ENCODE measurements at places on chromosomes 2 and 18.

- no peak for DNase-seq
Measured at GRCh38 chr2:221529943-221530652, 42.0 kb downstream of the EPHA4 start.

- DNase-seq = no peak
Measured at GRCh38 chr18:74898965-74899364, 301.3 kb downstream of the ZNF407 start.

DNA sequence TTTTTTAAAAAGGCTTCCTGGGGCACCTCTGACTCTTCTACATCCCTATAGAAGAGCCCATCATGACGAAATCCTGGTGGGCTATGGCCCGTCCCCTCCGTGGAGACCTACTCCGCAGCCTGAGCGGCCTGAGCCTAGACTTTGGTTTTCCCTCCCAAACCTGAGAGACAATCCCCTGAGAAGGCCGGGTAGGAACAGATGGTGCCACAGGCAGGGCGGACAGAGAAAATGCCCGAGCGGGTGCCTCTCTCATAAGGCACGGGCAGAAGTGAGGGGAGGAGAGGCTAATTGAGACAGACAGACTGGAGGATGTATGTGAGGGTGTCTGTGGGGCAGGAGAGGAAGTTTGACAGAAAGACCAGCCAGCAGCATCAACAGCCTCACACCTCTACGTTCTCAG lies 20.2 kb upstream of the SFXN5 start:
- no peak for DNase-seq

DNA sequence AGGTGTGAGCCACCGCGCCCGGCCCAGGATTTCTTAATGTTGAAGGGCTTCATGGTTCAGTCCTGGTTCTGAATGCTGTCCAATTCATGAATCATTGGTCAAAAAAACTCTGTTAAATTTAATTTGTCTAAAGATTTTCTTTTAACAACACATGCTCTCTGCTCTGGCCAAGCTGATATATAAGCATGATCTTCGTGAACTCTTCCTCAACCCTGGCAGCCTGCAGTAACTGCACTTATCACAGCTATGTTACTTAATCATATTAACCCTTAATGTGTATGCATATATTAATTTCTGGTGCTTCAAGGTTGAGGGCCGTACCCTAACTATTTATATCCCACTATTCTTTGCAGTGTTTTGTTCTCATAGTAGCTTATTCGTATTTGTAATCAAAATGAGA lies 29.4 kb upstream of the FRZB start:
- no peak for DNase-seq

GRCh38 chr18:10160251-10160650 lies 246.4 kb downstream of the VAPA start:
- DNase-seq = no peak

DNA sequence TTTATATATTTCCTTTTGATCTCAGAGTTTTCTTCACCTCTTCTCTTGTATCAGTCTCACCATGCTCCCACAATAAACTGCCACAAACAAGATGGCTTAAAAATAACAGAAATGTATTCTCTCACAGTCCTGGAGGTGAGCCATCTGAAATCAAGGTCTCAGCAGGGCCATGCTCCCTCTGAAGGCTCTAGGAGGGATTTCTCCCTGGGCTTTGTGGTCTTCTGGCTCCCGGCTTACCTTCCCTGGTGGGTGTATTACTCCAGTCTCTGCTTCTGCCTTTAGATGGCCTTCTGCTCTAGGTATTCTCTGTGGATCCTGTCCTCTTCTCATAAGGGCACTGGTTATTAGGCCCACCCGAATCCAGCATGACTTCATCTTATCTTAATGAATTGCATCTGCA lies 994.7 kb upstream of the POU3F3 start:
- no peak for DNase-seq

GRCh38 chr2:14751581-14751980 lies 119.1 kb downstream of the LRATD1 start:
- DNase-seq = no peak

GRCh38 chr2:177467646-177468045 lies 75.1 kb downstream of the AGPS start:
- DNase-seq = no peak

- no peak for DNase-seq
Measured at GRCh38 chr18:54284535-54284934, 15.2 kb downstream of the POLI start.

DNA sequence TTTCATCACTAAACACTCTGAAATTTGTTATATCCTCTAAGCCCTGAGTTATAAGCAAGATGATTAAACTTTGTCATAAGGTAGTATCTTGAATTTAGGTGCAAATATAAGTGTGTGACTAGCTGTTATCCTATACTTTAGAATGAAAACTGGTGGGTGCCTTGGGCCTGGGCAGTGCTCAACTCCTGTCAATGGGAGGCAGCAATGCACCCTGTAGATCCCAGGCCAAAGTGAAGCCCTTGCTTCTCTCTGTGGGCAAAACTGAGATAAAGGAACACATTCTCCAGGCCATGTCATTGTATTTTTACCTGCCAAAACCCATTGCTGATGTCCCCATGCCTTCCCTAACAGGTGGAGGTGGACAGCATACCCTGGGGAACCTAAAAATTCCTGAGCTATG lies 525.2 kb downstream of the TNS1 start:
- no peak for DNase-seq

- DNase-seq = no peak
Measured at GRCh38 chr2:207219676-207220501, 54.1 kb upstream of the KLF7 start.

DNA sequence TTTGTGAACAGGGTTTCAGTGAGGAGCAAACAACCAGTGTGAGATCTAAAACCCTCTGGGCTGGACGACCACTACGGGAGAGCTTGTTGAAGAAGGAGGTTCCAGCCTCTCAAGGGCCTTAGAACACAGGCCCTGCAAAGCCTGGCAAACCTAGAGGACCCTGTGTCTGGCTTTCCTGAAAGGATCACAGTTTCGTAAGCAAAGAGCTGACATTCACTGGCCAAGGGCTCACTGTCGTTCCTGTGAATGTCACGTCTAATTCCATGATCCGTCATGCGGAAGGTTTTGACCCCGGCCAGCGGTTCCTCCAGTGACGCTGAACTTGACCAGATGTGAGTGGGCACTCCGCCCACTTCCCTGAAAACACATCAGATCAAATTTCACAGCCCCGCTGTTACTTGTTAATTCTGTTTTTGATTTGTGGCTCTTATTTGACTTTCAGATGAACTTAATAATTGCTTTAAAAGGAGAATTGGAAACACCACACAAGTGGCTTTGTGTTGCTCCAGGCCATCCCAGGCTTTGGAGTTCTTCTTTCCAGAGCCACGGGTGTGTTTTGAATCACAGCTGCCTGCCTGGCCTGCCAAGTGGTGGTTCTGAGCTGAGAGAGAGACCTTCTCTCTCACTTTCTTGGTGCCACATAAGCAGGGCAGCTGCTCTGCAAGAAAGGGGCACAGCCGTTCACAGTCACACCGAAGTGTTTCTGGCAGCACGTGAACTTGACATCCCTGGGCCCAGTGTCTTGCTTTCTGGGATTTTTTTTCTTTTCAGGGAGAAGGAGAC lies 308.4 kb downstream of the NDUFA10 start:
- DNase-seq = no peak

Measured in memory B cell (primary cell).